Activated naive CD8-positive, alpha-beta T cell treated with anti-CD3 and anti-CD28 coated beads, Interleukin-2, amount 50 U/mL, for 24 hours (primary cell): ENCODE measurements at places on chromosomes 1 and 21.

GRCh38 chr21:37166733-37167132 lies 93.7 kb downstream of the TTC3 start:
- no peak for DNase-seq

DNA sequence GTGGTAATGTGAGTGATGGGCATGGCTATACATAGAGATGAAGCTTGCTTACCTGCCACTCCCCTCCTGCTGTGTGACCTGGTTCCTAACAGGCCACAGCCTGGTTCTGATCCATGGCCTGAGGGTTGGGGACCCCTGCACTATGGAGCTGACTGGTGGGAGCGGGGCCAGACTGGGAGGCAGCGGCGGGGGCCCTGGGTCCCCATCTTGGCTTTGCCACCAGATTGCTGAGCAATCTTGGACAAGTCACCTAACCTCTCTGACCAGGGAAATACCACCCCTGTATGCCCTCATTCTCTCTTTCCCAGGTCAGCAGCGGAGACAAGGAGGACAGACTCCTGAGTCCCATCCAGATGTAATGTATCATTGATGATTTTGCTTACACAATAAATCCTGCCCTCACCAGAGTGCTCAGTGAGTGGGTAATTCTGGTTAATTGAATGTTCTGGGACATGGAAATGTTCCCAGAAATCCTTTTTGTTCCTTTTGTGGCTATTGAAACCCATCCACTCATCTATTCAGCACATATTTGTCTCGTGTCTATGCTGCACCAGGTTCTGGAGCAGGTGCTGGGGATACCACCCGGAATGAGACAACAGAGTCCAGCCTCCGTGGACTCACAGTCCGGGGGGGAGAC lies 4.1 kb upstream of the ARHGEF10L start:
- no peak for DNase-seq

DNA sequence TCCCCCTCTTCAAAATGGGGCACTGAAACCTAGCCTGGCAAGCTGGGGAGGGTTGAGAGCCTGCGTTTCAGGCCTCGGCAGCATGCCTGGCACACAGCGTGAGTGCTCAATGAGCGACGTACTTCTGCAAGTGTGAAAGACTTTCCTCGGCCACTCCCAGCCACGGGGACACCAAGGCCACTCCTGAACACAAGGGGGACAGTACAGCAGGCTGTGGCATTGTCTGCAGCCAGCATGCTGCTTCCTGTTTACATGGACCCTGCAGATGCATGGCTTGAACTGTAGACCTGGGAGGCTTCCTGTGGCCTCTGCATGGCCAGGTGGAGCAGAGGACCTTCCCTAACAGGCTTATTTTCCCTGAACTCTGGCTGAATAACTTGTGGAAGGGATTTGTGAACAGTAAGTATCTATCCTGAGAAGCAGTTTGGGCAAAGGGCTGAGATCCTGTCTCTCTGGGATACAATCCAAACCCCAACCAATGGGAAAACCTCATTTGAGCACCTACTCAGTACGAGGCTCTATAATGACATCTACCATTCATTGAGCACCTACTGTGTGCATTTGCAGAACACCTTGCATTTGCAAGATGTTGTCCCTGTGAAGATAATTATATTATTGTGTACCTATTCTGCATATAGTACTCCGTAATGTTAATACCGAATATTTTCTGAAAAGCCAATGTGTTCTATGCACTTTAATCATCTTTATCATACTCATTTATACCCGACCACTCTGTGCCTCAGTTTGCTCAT lies 9.9 kb upstream of the HSPG2 start:
- no peak for DNase-seq

GRCh38 chr1:92886886-92887419 lies 55.1 kb downstream of the RPL5 start:
- DNase-seq = no peak

DNA sequence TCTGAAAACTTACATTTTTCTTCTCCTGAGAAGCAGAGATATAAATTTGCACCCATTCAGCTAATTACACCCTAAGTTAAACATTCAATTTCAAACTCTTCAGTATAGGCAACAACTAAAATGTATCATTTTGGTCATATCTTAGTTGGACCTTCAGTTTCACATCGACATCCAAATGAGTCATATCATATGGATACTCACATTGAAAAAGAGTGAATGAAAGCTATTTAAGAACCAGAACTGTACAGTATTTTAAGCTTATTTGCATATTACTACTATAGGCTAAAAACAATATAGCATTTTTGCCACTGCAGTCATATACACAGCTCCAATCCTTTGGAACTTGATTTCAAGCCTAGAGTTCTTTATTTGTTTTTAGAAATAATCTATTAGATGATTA lies 33.6 kb downstream of the USP25 start:
- DNase-seq = no peak

DNA sequence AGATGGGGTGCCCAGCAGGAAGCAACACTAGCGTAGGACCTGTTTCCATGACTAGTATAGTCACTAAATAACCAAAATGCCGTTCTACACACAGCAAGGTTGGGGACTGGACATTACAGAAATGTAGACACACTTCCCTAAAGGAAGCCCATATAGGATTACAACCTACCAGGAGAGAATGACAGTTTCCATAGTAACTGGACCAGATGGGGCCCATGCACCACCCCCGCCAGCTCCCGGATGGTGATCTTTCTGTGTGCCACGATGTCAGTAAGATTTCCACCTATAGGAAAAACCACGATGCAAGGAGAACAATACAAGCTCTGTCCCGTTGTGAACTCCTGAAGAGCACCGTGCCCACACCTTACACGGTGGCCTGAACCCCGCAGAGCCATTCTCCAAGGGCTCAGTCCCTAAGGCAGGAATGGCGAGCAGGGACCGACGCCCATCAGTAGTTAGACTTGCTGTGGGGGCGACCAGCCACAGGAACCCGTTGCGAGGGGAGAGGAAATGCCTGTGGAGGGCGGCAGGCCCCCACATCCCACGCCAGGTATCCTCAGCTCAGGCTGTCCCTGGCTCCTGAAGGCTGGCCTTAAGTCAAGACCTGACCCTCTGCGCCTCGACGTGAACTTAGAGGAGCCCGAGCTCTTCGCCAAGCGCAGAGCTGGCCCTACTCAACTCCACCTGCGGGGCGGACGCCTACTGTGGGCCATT lies 13.6 kb upstream of the CEP85 start:
- DNase-seq = no peak

- no peak for DNase-seq
Measured at GRCh38 chr1:203271018-203271743, 34.1 kb upstream of the BTG2 start.

DNA sequence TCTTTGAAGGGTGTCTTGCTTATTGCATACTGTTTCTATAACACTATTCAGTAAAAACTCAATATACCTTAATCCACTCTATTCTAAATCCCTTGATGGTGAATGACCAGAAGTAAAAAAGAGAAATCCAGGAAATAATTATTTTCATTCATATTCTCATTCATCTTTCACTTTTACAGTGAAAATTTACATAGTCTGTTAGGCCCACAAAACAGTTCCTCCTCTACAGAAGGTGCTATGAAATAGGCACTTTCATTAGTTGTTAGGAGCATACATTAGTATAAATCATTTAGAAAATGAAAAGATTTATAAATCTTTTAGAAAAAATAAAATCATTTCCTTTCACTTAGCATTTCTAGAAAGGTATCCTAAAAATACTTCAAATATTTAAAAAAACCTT lies 115.1 kb downstream of the LHX4 start:
- no peak for DNase-seq
